ENCODE measurements at places on chromosomes 5 and 9. TPM values are rescaled to one million over a fixed set of nuclear protein-coding genes. Genes with fewer than 3 reads are reported as not detected.

Gene STPG3
- not detected for total RNA-seq

Gene MAP1B
- total RNA-seq = 132 TPM

Gene DMGDH
- total RNA-seq = 5.1 TPM

Gene CCNG1
- total RNA-seq = 325 TPM

Gene LCN9
- total RNA-seq = not detected

Gene ISCA1
- 10.4 TPM for total RNA-seq

Gene FAT2
- 0.09 TPM for total RNA-seq

Gene LHX6
- not detected for total RNA-seq

Gene SLC22A4
- total RNA-seq = 4.4 TPM

Gene INSL6
- total RNA-seq = not detected

Gene IL9
- not detected for total RNA-seq

Gene GLRA1
- not detected for total RNA-seq

Gene MEGF10
- not detected for total RNA-seq

Gene SLC1A1
- 4.8 TPM for total RNA-seq

Gene TRIM7
- 3.0 TPM for total RNA-seq

Gene SLC27A6
- total RNA-seq = not detected

Gene LHX3
- not detected for total RNA-seq

Gene SMIM32
- total RNA-seq = not detected

Gene TMEM252
- not detected for total RNA-seq

Gene AMACR
- total RNA-seq = 9.3 TPM

Gene IFNB1
- not detected for total RNA-seq

Gene CHSY3
- total RNA-seq = 1.3 TPM

Gene PTGDS
- total RNA-seq = 6.0 TPM

Gene GM2A
- total RNA-seq = 35.0 TPM

Gene LCP2
- total RNA-seq = not detected

Gene MTMR12
- 10.9 TPM for total RNA-seq

Gene PRDM9
- not detected for total RNA-seq

Gene MARCOL
- total RNA-seq = not detected

Gene FOXD4
- total RNA-seq = 0.16 TPM

All from bronchial smooth muscle cell (primary cell).